ENCODE measurements at places on chromosomes 5 and 9.

DNA sequence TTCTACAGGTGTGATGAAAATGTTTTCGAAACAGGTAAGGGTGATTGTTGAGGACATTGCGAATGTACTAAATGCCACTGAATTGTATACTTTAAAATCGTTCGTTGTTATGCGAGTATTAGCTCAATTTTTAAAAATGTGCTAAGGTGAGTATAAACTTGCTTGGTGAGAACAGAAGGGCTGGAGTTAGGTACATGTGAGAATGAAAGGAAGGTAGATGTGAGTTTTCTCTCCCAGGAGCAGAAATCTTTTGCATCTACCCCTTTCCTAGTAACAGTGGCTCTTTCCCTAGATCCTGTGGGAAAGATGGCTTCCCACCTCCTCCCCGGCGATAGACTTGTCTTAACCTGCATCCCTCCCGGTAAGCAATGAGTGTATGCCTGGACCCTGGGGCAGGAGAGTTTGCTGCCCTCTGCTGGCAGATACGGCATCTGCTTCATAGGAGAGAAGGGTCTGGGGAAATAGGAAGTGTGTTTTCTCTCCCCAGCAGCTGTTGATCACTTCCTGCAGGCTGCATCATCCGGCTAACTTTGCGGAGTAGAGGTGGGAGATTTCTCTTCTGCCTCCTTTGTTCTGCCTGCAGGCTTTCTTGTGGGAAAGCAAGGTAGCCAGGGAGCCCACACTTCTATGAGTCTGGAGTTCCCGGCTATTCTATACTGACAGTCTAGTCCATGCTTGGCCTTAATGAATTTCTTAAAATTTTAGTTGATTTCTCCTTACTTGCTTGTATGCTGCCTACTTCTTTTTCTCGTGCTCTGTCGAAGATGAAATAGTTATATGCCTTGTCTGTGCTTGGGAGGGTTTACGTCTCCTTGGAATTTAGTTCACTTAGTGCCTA lies 373.3 kb upstream of the SEMA6A start:
- no peak for DNase-seq

GRCh38 chr5:82164977-82165713 lies 113.0 kb downstream of the RPS23 start:
- no peak for DNase-seq

- no peak for DNase-seq
Measured at GRCh38 chr9:120932086-120932823, 5.7 kb upstream of the TRAF1 start.

DNA sequence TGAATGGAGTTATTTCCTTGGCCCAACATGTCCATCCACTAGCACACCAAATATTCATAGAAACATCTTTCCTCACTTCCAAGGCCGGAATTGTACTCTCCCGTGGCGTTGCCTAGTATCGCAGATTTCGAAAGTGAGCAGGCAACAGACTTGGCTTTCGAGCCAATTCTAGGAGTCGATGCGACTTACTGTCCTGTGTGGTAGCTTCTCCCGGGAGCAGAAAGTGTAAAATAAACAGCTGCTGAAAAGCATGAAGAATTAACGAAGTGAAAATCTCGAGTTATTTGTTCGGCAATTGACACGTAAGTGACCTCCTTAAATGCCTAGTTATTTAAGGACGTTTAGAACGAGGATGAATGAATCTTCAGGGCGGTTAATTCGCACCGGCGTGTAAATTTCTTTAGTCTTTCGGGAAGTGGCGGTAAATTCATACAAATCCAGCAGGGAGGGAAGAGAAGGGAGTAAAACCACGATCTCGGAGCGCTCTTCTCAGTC lies 449 bp upstream of the PCSK5 start:
- DNase-seq = no peak

- peak; percentile 66 for DNase-seq
Measured at GRCh38 chr5:31993165-31993961, 180.8 kb downstream of the GOLPH3 start.

DNA sequence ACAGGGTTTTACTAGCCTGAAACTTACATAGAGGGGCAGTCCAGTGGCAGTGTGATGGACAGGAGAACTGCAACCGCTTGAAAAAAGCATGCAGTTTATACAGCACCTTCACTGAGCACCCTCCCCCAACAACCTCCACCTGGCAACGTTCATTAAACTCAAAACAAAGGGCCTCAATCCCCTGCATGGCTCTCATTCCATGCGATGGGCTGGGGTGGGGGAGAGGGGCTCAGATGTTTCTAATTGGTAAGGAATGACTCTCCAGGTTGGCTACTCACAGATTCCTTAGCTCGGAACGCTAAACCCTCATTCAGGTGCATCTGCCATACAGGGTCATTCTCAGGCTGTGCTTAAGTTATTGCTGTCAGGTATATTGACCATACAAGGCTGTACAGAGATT lies 80.9 kb upstream of the ITGA1 start:
- DNase-seq = no peak

DNA sequence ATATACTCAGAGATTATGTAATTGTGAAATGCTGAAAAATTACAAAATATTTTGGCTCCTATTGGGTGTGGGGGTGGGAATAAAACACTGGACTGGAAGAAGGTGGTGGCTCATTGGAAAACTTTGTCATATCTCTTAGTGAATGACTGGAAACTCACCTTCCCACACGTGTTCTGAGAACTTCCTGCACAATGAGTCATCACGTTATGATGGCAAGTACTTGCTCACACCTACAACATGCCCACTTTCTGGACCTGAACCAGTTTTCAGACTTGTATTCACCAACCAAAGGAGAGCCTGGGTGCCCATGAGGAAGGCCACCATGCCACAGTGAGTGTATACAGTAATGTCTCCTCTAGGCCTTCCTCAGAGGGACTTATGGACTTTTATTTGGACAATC lies 294.8 kb downstream of the ASTN2 start:
- DNase-seq = no peak

- DNase-seq = no peak
Measured at GRCh38 chr9:84327184-84327583, 13.4 kb downstream of the SLC28A3 start.

GRCh38 chr9:36074870-36075532 lies 38.3 kb downstream of the RECK start:
- DNase-seq = peak; percentile 71

- no peak for DNase-seq
Measured at GRCh38 chr9:131986089-131986488, 93.6 kb downstream of the MED27 start.

DNA sequence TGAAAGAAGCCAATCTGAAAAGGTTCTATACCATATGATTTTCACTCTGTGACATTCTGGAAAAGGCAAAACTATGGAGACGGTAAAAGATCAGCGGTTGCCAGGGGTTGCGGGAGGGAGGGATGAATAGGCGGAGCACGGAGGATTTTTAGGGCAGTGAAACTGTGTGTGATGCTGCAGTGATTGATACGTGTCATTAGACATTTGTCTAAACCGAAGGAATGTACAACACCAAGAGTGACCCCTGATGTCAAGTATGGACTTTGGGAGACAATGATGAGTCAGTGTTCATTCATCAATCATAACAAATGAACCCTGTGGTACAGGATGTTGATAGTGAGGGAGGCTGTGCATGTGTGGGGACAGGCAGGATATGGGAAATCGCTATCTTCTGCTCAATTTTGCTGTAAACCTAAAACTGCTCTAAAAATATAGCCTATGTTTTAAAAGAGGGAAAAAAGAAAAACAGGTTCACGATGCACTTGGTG lies 34.4 kb downstream of the ERGIC1 start:
- DNase-seq = no peak

- DNase-seq = no peak
Measured at GRCh38 chr9:86519066-86519615, 164.9 kb upstream of the TUT7 start.

DNA sequence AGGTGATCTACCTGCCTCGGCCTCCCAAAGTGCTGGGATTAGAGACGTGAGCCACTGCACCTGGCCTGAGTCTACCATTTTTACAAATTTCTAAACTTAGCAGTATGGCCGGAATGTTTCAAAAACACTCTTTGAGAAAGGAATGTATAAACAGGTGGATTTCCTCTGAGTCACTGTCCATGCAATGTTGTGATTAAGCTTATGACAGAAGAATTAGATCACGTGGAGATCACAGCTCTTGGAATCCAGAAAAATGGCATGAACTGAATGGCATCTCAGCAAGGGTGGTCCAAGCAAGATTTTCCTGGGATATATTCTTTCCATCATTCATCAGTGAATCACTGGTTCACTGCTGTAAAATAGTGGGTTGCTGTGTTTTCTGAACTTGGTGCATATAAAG lies 865.0 kb downstream of the PTPRD start:
- DNase-seq = no peak

GRCh38 chr5:35281613-35282012 lies 51.3 kb upstream of the PRLR start:
- no peak for DNase-seq

GRCh38 chr5:153991168-153991567 lies 47.5 kb downstream of the FAM114A2 start:
- DNase-seq = no peak

DNA sequence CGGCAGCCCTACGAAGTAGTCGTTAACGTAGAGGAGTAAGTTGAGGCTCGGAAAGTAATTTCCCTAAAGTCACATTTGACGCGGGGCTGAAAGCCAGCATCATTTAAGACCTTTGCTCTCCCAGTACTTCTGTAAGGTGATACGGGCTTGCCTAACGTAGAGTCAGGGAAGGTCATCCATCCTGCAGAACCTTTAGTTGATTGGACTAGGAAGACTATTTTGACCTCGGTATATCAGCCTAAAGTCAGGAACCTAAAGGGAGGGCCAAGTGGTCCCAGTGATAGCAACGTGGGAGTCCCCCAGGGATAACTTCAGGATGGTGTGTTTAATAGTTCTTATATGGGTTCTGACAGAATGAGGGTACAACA lies 657 bp downstream of the NUP214 start:
- DNase-seq = no peak

DNA sequence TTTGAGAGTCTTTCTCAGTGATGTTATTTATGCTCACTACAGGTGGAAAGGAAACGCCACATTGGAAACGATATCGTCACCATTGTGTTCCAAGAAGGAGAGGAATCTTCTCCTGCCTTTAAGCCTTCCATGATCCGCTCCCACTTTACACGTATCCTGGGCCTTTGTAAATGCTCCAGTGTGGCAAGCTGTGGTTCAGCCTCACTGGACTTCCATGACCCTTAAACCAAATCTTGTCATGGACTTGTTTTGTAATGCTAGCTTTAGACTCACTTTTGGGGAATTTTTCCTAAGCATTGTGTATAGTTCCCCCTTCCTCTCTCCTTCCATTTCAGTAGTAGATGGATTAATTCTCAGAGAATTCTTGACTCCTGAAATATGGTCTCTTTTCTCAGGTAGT lies 60.9 kb upstream of the SLC2A8 start:
- no peak for DNase-seq

GRCh38 chr9:129726322-129727160 lies 26.3 kb downstream of the PTGES start:
- no peak for DNase-seq

- DNase-seq = no peak
Measured at GRCh38 chr5:147830035-147830434, 1.4 kb downstream of the SPINK1 start.

DNA sequence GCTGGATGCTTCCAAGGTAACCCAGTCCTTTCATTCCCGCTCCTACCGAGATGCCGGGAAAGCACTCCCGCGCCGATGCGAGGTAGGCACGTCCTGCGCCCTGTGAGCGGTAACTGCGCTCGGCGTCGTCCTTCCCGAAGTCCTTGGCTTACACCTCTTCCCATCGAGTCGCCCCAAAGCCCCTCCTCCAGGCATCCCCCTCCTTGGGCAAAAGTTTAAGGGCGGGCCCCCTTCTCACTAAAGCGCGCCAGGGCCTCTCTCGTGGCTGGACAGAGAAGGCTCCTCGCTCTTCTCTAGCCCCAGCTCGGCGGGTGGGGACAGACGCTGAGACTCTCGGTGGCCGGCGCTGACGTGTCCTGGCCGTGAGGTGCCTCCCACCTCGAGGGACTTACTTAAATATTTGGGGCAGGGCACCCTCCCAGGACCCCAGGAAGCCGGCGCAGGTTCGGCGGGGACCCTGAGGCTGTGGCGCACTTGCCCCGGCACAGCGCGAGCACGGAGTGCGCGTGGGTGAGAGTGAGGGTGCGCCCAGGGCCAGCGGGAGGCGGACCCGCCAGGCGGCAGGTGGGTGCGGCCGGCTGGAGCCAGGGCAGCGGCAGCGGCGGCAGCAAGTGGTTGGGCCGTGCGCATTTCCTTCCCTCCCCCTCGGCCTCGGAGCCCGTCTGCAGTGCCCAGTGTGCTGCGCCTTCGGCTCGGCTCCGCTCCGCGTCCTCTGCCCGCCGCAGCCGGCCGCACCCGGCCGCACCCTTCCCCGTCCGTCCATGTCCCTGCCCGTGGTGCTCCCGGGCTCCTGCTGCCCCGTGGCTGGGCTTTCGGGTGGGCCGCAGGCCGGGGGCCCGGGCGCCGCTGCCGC lies at the start of gene ENTREP1:
TSS of gene ENTREP1 (plus strand) at position 667 of the 853 bp plus-strand sequence. CDS start at position 762, 95 bp downstream.
- DNase-seq = no peak

- no peak for DNase-seq
Measured at GRCh38 chr9:112551641-112552040, 65.0 kb downstream of the KIAA1958 start.

DNA sequence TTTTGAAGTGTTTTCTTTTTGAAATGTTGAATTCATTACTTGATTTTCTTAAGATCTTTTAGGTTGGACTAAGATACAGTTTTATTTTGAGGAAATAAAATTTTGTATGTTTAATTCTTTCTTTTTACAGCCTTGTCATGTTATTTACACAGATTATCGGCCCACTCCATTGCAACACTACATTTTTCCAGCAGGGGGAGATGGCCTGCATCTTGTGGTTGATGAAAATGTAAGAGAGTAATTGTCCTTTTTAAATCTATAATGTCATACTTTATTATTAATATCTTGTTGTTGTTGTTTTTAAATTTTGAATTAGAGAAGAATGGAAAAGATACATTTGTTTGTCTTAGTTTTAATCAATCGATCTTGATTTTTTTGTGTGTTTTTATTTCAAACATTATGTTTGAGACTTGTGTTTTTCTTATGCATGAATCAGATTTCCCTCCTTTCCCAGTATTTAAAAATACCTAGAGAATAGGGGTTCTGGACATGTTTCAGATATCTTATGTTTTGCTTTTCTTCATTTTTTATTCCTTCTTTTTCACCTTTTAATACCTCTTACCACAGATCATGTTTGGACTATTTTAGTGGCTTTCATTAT lies 36.7 kb downstream of the MTREX start:
- no peak for DNase-seq

DNA sequence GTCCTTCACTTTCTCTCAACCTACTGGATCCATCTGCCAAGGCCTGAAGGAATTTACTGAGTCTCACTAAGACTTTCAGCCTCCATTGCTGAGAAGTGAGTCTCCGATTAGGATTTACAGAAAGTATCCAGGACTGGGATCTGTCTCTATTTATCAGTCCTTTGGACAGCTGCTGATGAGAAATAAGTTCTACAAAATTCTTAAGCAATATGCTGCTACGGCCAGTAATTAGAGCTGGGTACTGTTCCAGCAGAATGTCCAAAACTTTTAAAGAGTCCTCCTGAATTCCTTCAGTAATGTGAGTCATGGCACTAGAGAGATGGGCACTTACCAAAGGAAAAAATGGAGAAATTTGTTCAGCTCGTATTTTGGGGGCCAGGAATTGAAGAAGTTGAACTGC lies 5.9 kb downstream of the TEX10 start:
- DNase-seq = peak; percentile 61

- DNase-seq = no peak
Measured at GRCh38 chr5:17069995-17070511, 134.0 kb upstream of the MYO10 start.
